Left renal cortex interstitium (tissue), 4 donors: ENCODE measurements at places on chromosomes 7 and 10. TPM values are rescaled to one million over a fixed set of nuclear protein-coding genes. Genes with fewer than 3 reads are reported as not detected.

ARPC1B gene
- polyA plus RNA-seq, result 43.0 TPM

FOXP2 gene
- 9.8 TPM for polyA plus RNA-seq

DMBT1 gene
- polyA plus RNA-seq, result 0.03 TPM

PIK3CG gene
- polyA plus RNA-seq, result 3.2 TPM

CELF2 gene
- 10.4 TPM for polyA plus RNA-seq

PRKG1 gene
- polyA plus RNA-seq, result 14.3 TPM

CFAP43 gene
- polyA plus RNA-seq, result 33.7 TPM

WNT2 gene
- 0.27 TPM for polyA plus RNA-seq

DNA sequence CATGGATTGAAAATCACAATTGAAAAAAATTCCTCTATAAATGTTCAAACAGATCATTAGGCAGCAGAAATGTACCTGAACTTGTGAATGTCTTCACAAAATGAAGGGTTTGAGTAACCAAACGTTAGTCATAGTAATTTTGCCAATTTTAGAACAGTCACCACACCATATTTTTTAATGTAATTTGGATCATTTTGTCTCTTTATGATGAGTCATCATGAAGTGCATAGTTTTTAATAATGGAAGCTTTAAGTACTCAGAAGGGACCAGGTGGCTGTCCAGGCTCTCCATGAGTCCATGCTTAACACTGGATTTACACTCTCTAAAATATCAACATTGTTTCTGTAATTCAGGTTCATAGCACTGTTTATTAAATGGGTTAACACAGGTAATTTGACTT is 219.2 kb downstream of the ETV1 start:
- no peak for DNase-seq

- no peak for DNase-seq
Measured at GRCh38 chr7:89798599-89798996, 355.7 kb upstream of the STEAP1 start.

DNA sequence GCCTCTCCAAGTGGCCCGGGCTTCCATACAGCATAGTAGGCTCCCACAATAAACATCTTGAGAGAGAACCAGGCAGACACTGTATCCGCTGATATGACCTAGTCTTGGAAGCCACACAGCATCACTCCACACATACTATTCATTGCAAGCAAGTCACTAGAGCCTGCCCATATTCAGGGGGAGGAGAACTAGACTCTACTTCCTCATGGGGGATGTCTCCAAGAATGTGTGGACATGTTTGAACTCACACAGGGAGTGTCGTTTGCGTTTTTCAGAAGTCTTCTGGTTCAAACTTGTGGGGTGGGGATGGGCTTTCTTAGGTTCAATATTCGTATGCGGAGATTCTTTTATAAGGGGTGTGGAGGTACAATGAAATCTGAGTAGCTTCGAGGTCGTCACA is 232.6 kb upstream of the HABP2 start:
- no peak for DNase-seq

GRCh38 chr7:149707448-149707886 is 65.9 kb downstream of the ZNF467 start:
- no peak for DNase-seq

DNA sequence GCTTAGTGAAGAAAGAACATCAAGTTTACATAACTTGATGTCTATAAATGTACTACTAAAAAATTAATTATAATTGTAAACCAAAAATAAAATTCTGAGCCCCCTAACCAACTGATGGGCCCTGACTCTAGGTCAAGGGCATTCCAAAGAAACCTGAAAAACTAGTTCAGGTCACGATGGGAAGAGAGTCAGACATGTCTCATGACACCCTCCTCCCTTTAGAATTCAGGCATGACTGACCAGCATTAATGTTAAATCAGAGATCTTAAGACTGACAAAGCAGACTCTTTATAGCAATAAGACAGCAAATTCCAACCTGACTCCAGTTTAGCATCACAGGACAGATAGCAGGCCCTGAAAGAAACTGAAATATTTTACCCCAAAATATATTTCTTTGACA is 21.6 kb upstream of the OTUD1 start:
- no peak for DNase-seq

- no peak for DNase-seq
Measured at GRCh38 chr7:83617858-83618257, 31.1 kb downstream of the SEMA3E start.

GRCh38 chr10:11782793-11783557 is 40.2 kb upstream of the PROSER2 start:
- no peak for DNase-seq

DNA sequence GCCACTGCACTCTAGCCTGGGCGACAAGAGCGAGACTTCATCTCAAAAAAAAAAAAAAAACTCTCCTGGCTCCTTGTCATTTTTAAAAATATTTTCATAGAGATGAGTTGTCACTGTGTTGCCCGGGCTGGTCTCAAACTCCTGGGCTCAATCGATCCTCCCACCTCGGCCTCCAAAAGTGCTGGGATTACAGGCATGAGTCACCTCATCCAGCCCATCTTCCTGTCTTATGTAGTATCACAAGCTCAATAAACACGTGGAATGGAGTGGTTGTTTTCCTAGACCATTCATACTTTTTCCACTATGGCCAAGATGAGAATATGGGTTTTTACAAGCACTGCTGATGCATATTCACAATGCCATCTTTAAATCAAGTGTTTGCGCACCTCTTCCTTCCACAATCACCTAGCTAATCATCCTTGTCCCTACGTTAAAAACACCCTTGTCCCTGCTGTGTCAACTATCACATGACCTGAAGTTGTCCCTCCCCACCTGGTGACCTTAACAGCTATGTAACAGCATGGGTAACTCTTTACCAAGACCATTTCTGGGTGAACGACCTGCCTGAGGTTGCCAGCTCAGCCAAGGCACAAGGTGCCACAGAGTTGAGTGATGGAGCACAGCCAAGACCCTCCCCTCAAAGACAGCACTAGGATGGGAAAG is 21.3 kb downstream of the DLG5 start:
- no peak for DNase-seq

GRCh38 chr7:129777195-129777844 is 165.8 kb downstream of the NRF1 start:
- DNase-seq, result no peak

DNA sequence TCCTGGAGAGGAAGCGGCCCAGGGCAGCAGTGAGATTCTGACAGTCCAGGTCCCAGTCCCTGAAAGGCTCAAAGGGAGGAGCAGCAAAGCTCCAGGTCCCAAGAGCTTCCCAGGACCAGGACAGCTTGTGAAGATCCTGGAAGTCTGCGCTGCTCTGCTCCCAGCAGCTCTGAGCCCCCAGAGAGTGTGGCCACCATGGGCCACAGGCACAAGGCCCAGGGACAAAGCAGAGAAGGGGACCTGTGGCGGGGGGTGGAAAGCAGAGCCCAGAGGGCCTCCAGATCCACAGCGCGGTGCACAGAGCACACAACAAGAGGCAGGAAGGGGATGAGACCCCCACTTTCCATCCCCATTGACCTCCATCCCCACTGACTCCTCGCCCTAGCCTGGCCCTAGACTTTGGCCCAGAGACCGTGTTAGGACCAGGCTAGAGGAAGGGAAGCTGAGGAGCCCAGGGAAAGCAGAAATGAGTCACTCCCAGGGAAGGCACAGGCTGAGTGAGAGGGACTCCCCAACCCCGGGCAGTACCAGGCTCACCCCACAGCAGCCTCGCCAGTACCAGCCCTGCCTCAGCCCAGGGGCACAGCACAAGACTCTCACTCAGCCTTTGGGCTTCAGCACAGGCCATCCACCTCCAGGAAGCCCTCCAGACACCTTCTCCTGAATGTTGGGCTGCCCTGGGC is 75.5 kb downstream of the GRID1 start:
- no peak for DNase-seq

DNA sequence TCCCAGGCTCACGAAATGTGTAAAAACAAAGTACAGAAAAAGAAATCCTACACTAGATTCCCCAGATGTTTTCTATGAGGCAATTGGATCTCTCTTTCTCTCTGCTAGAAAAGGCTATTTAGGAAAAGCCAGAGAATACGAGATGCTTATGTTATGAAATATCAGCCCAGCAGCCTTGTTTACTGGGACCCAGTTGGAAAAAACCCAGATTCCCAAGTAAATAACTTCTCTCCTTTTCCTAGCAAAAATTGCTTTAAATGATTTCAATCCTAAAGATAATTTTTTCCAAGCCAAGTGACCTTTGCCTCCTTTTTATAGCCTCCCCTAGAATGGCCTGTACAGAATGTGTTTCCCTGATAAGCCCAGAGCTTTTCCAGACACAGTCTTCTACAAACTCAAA is 199.3 kb downstream of the PLXNA4 start:
- no peak for DNase-seq

- DNase-seq, result no peak
Measured at GRCh38 chr10:34932235-34932634, 117.1 kb upstream of the PARD3 start.

DNA sequence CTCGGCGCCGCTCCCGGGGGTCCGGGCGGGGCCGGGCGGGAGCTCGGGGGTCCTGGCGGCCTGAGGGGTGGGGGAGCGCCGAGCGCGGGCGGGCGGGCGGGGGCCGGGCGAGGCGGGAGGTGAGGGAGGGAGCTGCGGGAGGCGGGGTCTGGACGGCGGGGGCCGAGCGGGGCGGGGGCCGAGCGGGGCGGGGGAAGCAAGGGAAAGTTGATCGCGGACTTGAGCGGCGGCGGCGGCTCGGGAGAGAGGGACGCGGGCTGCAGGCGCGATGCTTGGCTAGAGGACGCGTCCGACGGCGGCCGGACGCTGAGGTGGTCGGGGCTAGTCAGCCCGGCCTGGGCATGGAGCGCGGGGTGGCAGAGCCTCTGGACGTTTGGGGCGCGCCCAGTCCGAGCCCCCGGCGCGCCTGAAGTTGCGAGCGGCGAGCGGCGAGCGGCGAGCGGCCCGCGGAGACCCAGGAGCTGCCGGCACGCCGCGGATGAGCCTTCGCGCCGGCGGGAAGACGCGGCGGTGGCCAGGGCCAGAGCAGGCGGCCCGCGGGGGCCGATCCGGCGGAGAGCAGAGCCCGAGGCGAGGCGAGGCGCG is at the start of gene CDH23:
Gene CDH23, plus strand, starts transcription at position 210 of the 585 bp plus-strand sequence. CDS start 42,912 bp downstream, outside the sequence.
- DNase-seq, result no peak

GRCh38 chr7:141715018-141715417 is 6.9 kb downstream of the WEE2 start:
- no peak for DNase-seq

DNA sequence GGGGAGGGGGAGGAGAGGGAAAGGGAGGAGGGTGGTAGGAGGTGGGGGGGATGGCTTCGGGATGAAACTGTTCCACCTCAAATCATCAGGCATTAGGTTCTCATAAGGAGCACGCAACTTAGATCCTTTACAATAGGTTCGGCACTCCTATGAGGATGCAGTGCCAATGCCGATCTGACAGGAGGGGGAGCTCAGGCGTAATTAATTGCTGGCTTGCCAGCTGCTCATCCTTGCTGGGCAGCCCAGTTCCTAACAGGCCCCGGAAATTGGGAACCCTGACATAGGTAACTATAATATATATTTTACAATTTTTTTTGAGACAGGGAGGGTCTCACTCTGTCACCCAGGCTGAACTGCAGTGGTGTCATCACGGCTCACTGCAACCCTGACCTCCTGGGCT is 118.8 kb upstream of the SFMBT2 start:
- DNase-seq, result no peak

DNA sequence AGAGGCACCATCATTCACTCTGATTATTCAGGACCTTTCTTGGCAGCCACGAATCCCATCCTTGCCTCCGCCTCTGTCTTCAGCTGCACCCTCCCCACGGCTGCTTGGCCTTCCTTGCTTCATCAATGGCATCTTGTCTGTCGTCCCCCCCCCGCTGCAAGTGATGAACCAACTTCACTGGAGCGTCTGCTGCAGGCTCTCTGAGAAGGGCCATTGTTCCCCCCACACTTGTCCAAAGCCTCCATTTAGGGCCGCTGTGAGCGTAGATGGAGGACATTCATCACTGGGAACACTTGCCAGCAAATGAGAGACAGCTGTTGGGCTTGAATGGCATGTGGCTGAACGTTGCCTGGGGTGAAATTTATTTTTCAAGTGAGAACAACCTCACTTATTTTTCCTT is 20.1 kb downstream of the AFAP1L2 start:
- no peak for DNase-seq

DNA sequence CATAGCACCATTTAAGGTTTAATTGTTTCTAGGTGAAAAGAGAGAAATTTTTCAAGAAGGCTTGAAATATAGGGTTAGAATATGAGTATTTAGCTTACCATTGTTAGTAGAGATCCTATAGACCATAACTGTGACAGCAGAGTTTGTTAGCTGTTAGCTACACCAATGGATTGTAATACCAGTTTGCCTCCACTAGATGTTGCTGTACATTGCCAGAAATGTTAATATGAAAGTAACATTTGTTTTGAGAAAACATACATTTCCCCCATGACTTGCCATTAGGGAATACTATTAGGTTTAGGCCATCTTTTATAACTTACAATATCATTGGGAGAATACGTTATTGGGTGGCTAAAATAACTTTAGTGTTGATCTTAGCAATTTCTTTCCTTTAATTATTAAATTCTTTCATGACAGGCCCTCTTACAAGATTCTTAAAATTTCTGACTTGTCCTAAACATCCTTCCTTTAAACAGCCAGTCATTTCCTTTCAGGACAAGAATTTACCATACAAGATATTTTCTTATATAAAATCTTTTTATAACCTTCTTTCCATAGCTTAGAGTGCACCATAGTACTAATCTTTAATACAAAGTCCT is 39.5 kb downstream of the ZNF117 start:
- peak; percentile 29 for DNase-seq

- DNase-seq, result no peak
Measured at GRCh38 chr10:116477986-116478664, 50.5 kb downstream of the PNLIPRP3 start.

- DNase-seq, result no peak
Measured at GRCh38 chr7:93461350-93461749, 113.2 kb downstream of the CALCR start.

GRCh38 chr10:79025199-79025832 is 43.5 kb upstream of the ZMIZ1 start:
- no peak for DNase-seq

GRCh38 chr7:82859106-82859850 is 303.4 kb downstream of the PCLO start:
- DNase-seq, result no peak

- DNase-seq, result no peak
Measured at GRCh38 chr7:37550426-37550825, 101.8 kb upstream of the ELMO1 start.

GRCh38 chr10:17029581-17030271 is 99.9 kb downstream of the CUBN start:
- DNase-seq, result no peak

GRCh38 chr10:75941223-75941801 is 509.9 kb downstream of the LRMDA start:
- DNase-seq, result no peak
